ENCODE measurements at places on chromosomes 2 and 18.

DNA sequence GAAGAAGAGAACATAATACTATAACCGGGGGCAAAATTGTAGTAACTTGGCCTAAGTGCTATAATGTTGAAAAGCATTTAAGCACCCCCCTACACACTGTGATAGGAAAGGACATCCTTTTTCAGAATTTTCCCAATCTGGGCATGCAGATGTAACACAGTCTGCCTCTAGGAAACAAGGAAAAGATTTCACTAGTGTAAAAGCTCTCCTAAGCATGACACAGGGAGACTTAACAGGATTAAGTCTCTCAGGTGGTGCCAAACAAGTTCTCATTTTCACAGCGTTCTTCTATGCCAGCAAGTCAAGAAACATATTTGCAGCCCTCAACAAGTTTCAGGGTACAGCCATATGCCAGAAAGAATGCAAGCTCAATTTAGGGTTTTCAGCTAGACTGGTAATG, 53.0 kb downstream of the NCKAP5 start:
- DNase-seq = no peak

GRCh38 chr2:118635891-118636290, 211.6 kb downstream of the EN1 start:
- no peak for DNase-seq

- DNase-seq = no peak
Measured at GRCh38 chr2:127707890-127708648, 6.8 kb downstream of the SFT2D3 start.

- DNase-seq = no peak
Measured at GRCh38 chr2:152582081-152582480, 135.2 kb downstream of the PRPF40A start.

All from NCI-H2029 treated with DMSO at 0.1 percent for 48 hours (cell line).